ENCODE measurements at places on chromosomes 4 and X.

GRCh38 chr4:15881820-15882219 is 56.7 kb downstream of the FGFBP1 start:
- no peak for DNase-seq

- no peak for DNase-seq
Observed at GRCh38 chr4:147610686-147611085, 6.5 kb upstream of the TMEM184C start.

- DNase-seq, result peak; percentile 0
Observed at GRCh38 chrX:109472939-109473735, 8.7 kb downstream of the GUCY2F start.

- DNase-seq, result no peak
Observed at GRCh38 chr4:18973296-18973695, 951.7 kb upstream of the LCORL start.

- no peak for DNase-seq
Observed at GRCh38 chr4:118969359-118969758, 80.7 kb downstream of the SYNPO2 start.

DNA sequence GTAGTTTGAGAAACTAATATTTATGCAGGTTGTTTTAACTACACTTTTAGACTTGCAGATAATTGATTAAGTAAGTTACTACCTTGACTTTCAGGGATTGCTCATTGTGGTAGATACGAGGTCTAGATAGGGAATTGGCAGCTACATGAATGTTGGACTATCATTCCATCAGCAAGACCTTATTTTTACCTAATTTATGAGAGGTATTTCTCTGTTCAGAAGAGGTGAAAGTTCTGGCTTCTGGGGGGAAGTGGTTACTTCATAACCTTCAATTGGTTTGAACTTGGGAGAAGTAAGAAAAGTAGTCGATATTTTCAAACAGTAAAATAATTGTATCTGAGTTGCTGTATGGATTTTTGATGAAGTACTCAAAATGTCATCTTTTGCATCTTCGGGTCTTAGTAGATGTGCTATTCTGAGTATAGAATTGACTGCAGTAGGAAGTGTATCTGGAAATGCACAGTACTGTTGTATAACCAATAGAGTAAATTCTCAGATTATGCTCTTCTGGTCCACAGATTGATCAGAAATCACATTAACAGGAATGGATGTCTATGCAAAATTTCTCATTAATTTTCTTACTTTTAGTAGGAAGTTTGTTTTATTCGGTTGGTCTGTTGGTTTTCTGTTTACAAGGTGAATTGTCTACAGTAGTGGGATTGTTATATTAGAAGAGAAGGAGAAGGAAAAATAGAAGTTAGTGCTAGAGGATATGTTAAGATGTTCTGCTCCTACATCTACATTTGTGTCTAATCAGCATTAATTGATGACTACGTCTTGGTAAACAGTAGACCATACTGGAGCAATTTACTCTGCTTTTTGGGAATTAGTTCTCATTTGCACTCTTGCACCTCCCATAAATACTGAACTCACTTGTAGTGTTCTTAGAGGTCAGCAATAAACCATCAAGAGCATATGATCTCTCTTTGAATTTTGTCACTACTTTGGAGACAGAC is 3.0 kb downstream of the NFKB1 start:
- peak; percentile 38 for DNase-seq
